ENCODE measurements at places on chromosomes 11 and 22. TPM values are rescaled to one million over a fixed set of nuclear protein-coding genes. Genes with fewer than 3 reads are reported as not detected.

- peak; percentile 67 for DNase-seq
Measured at GRCh38 chr22:32746732-32747131, 54.8 kb upstream of the TIMP3 start.

DNA sequence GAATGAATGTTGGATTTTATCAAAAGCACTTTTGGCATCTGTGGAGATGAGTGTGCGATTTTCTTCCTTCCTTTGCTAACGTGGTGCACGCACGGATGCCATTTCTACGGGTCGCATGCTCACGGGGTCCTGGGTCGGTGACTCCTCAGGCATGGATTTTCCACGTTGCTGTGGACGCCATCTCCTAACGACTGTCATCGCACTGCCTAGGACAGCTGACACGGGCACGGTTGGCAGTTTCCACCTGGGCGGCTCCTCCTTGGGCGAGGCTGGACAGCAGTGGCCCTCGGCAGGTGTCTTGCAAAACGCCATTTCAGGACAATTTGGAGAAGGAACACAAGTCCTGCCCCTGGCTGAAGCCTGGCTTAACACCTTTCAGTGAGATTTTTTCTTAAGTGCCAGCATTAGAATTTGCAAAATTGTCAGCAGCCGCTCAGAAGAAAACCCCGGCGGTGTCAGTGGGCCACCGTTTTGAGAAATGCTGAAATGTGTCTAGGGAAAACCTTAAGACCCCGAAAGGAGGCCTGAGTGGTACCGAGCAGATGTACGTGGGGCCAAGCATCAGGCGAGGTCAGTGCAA lies 34.7 kb upstream of the TOLLIP start:
- no peak for DNase-seq

- no peak for DNase-seq
Measured at GRCh38 chr11:1824221-1825038, 10.4 kb upstream of the SYT8 start.

DNA sequence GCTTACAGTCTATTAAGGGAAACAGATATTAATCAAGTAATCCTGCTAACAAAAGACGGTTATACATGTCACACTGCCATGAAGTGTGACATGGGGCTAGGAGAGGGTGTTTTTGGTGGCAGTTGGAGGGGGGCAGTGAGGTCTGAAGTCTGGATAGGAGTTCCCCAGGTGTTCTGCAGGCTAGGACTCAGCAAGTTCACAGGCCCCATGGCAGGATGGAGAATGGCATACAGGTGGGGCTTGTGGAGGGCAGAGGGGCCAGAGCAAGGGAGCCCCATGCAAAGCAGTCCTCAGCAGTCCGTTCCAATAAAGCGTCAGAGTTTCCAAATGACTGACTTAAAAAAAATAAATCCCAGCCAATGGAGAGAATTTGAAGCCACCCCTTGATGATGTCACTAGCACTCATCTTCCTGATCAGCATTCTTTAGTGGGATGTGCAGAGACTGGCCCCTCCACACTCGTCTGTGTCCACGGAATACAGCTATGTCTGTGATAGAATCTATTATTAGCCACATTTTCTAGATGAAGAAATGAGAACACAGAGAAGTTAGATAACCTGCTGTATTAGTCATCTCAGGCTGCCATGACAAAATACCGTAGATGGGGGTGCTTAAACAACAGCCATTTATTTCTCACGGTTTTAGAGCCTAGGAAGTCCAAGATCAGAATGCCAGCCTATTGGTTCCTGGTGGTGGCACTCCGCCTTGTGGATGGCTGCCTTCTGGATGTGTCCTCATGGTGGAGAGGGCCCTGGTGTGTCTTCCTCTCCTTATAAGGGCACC lies 32.6 kb downstream of the PRDM11 start:
- no peak for DNase-seq

GRCh38 chr11:57322256-57323166 lies 2.2 kb downstream of the TNKS1BP1 start:
- peak; percentile 96 for DNase-seq

Gene MYOD1
- 49.6 TPM for polyA plus RNA-seq

GRCh38 chr22:17665854-17666253 lies 27.3 kb downstream of the BCL2L13 start:
- DNase-seq = peak; percentile 31

- no peak for DNase-seq
Measured at GRCh38 chr22:33652615-33653014, 267.7 kb downstream of the LARGE1 start.

DNA sequence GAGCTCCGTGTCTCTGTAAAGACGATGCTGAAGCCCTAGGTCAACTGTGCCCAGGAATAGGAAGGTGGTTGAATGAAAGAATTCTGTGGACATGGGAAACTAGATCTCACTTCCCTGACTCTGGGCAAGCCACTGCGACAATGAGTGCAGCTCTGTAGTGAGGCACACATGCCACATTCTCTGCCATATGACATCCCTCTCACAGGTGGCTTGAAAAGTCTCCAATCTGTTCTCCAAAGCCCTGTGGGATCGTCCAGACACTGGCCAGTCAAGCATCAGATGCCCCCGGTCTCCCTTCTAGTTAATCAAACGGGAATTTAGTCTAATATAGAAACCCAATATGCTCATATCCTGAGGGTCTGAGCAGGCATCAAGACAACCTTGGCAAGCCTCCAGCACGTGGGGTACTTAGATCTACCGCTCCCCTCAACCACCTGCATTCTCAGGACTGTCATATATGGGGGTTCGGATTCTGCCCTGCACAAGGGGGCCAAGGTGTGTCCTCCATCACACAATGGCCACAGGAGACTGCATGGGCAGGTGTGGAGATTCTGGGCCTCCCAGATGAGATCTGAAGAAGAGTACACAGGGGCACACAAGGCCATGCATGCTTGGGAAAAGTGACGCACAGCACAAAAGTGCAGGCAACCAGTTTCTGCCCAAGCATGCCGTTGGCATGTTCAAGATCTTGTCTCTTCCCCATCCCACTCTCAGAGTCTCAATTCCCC lies 11.9 kb downstream of the DKK3 start:
- DNase-seq = no peak

DNA sequence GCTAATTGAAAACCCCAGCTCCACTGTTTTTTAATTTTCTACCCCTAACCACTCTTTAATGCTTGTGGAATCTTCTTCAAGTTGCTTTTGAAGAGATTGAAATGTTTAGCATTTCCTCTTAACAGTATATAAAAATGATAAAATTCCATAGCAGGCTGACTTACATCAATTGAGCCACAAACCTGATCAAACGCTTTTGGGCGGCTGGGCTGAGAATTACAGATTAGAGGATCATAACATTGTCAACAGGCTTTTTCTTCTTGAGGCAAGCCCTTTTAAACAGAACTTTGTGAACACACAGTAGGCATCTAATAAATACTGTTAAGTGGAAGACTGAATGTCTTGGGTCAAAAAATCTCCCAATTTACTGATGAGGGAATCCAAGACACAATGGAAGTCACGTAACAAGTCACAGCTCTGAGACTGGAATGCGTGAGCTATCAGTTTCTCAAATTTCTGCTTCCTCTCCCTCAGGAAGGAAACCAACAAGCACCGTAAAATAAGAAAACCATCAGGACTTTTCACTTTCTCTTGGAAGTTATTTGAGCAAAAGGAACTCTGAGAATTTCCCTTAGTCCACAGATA lies 50.0 kb upstream of the CCDC89 start:
- no peak for DNase-seq

DNA sequence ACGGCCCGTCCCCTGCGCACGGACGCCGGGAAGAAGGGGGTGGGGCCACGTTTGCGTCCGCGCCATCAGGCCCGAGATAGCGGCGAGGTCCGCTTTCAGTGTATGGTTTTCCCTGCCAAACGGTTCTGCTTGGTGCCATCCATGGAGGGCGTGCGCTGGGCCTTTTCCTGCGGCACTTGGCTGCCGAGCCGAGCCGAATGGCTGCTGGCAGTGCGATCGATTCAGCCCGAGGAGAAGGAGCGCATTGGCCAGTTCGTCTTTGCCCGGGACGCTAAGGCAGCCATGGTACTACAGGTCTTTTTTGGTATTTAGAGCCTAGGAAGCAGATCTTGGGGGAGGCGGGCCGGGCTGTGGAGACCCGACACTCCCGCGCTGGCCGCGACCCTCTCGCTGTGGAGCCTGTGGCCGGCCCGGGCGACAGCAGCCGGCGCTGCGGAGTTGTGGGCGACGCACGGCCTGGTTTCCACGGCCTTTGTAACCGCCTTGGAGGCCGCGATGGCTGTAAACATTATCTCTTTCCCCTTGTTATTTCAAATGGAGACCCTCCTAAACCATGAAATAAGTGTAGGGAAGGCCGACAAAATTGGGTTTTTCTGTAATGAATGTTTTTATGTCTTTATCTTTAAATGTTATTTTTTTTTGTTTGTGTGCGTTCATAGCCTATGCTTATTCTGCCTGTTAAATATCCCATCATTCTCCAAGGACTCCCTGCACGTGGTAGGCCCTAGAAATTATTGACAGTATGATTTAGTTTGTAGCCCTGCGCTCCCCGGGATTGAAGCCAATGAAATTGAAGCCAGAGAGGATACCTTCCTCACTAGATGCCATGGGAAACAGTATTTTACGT lies at the start of gene AASDHPPT:
Gene AASDHPPT, plus strand, starts transcription at position 54 of the 847 bp plus-strand sequence. Its CDS starts 49 bp downstream, at position 103.
- peak; percentile 68 for DNase-seq

- no peak for DNase-seq
Measured at GRCh38 chr11:47391711-47392432, 13.5 kb upstream of the SPI1 start.

Data from muscle of arm (tissue), 14 donors.